ENCODE measurements at places on chromosomes 11 and 22.

DNA sequence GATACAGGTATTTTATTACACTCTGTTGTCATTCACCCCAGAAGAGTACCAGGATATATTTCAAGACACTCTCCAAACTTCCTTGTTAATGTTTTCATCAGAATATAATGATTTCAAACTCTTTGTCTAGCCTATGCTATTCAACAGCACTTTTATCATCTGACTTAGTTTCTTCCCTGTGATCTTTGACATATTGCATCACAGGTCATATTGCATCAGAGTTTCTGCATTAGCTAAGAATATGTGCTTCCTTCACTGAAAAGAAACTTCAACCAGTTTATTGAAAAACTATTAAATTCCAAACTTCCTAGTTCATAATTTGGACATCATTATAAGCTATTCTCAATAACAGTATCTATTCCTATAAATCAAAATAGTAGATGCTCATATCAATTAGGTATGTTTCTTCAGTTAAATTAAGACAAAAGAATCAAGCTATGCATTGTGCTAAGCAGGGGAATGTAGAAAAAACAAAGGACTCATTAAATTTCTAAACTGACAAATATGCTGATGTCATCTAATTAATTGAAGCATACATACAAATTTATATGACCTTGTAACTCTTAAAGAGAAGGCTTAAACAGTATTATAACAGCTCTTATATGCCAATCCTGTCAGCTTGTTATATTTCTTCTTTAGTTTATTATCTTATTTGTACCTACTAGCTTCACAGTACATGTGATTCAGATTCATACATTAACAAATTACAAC, 361.8 kb upstream of the LUZP2 start:
- no peak for DNase-seq

DNA sequence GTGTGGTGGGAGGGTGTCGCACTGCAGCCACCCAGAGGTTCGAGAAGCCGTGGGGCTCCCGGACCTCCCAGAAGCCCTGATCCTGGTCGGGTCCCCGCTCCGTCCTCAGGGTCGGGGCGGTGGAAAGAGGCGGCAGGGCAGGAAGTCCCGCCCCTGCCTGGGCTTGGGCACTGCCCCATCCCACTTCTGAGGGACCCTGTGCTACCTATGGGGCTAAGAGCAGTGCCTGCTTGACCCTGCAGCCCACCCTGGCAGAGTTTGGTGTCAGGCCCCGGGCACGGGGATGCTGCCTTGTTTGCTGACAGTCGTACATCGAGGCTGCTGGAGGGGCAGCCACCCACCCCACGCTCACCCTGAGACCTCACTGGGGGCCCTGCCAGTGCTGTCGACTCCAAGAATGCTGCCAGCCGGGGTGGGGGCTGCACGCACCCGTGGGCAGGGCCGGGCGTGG, 19.4 kb downstream of the RNH1 start:
- DNase-seq: no peak

- no peak for DNase-seq
Observed at GRCh38 chr22:38412435-38413084, 42.4 kb downstream of the KCNJ4 start.

DNA sequence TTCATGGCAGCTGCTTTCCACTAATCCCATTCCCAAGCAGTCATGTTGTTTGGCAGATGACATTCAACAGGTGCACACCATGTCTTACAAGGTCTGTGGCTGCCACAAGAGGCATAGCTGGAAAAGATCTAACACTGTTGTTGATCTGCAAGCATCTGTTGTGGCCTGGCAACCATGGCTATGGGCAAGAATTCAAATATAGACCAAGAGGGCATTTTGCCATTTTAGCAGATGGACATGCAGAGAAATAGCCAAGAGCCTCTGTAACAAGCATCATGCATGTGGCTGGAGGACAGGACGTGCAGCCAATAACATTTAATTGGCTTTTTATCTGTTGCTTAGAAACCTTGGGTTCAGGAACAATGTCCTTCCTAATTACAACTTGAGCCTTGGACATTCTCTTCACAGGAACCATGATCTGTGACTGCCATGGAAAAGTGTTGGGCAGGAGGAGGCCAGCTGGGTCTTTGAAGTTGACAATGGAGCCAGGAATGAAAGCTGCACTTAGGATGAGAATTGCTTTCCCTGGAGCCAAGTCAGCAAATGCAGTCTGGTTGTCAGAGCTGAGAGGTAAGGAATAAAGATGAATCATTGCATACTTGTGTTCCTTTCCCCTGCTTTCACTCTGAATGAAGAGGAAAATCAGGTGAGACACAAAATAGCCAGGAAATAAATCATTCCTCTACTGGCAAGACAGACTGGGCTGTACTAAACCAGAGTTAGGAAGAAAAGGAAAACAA, 113.6 kb upstream of the ANO5 start:
- DNase-seq: no peak

- no peak for DNase-seq
Observed at GRCh38 chr11:113382121-113382520, 5.5 kb upstream of the ANKK1 start.

All from stimulated activated CD8-positive, alpha-beta memory T cell treated with anti-CD3 and anti-CD28 coated beads, Interleukin-7, amount 100 ng/mL, for 1 hour (primary cell).